ENCODE measurements at places on chromosomes 2 and 18.
A peak's percentile ranks its signal among the peaks of the same experiment; 100 is the strongest.

DNA sequence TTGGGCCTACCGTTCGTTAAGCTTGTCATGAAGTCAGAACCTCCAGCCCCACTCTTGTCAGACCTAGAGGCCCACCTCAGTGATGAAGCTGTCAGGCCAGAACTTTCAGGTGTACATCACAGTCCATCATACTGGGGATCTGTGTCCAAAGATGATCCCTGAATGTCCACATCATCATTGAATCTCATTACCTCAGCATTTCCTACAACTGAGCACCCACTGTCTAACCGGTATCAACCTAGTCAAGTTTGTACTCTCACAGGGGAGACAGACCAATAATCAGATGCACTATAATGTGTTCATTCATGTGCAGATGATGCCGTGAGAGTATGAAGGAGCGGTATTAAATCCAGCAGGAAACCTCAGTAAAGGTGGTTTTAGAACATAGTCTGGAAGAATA, 36.3 kb upstream of the EHBP1 start:
- DNase-seq = no peak

- DNase-seq = no peak
Observed at GRCh38 chr18:79441420-79441819, 45.7 kb downstream of the NFATC1 start.

DNA sequence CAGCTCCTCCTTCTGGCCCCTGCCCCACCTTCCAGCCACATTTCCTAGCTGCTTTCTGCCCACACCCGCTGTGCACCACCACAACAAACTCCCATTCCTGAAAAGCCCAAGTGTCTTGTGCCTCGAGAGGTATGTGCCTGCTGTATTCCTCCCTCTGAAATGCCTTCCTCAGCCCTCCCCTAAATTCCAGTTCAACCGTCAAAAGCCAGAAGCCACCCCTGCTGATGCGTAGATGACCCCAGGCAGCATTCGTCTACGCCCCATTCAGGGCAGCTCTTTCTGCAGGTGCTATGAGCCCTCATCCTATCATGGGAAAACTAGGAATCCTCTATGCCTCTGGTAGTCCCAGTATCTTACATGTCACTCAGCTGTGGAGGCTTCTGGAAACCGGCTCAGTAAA, 71.7 kb downstream of the DNMT3A start:
- no peak for DNase-seq

DNA sequence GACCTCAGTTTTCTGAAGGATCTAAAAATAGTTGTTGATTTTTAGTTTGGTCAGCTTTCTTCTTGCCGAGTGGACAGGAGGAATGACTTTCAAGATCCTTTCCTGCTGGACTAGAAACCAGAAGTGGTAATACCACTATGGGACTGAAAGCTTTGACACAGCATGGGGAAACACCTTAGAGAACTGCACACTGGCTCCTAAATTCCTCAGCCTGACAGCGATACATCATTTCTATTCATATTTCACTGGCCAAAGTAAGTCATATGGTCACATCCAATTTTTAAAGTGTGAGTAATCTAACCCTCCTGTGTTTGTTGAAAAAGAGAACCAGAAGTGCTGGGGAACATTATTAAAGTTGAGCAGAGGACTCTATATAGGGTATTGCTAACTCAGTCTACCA, 244.7 kb upstream of the MMADHC start:
- DNase-seq = no peak

DNA sequence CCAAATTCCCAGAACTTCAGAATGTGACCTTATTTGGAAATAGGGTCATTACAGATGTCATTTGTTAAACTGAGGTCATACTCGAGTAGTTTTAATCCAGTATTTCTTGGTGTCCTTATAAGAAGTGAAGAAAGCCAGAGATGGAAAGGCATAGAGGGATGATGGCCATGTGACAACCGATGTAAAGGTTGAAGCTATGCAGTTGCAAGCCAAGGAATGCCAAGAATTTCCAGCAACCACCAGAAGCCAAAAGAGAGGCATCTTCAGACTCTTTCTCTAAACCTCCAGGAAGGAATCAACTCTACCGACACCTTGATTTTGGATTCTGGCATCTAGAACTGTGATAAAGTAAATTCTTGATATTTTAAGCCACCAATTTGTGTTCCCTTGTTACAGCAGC, 242.2 kb downstream of the CDH20 start:
- no peak for DNase-seq

- DNase-seq = no peak
Observed at GRCh38 chr2:32838949-32839348, 107.8 kb upstream of the LTBP1 start.

- no peak for DNase-seq
Observed at GRCh38 chr2:42659609-42660008, 91.2 kb downstream of the MTA3 start.

DNA sequence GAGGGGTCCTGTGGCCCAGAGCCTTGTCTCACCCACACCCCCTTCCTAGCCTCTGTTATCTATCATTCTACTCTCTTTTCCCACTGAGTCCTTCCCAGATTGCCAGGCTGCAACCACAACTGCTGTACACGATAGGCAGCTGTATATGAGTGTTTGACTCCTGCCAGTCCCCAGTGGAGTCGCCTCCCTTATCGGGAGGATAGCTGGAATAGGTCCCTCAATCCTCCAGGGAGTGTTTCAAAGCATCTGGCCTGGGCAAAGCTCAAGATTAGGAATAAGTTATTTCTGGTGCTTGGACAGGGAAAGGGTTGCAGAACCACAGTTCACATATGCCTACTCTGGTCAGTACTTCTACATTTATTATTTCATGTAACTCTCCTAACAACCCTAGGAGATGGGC, 4.8 kb downstream of the MSGN1 start:
- DNase-seq = no peak

- DNase-seq = no peak
Observed at GRCh38 chr2:161204846-161205245, 44.6 kb downstream of the TANK start.

DNA sequence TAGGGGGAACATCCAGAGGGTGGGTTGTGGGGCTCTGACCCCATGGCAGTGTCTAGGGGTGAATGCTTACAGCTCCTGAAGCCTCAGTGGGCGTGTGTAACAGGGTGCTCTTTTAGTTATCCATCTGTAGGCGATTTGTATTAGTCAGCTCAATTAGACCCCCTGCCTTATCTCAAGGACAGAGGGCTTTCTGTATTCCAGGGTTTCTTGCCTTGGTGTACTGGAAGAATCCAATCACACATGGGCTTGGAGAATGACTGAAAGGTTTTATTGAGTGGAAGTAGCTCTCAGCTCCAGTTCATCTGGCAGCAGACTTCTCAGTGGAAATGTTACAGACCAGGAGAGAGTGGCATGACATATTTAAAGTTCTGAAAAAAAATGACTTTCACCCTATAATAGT, 334.0 kb upstream of the GCFC2 start:
- DNase-seq = no peak

- DNase-seq = no peak
Observed at GRCh38 chr18:56377231-56377630, 261.2 kb downstream of the TXNL1 start.

GRCh38 chr2:110674620-110675555, 3.0 kb downstream of the BUB1 start:
- no peak for DNase-seq

GRCh38 chr2:96112501-96113366, 3.6 kb downstream of the ADRA2B start:
- DNase-seq = no peak

- no peak for DNase-seq
Observed at GRCh38 chr2:30048636-30049175, 98.1 kb upstream of the YPEL5 start.

GRCh38 chr2:130849896-130850787, 13.4 kb downstream of the ARHGEF4 start:
- DNase-seq = peak; percentile 35

DNA sequence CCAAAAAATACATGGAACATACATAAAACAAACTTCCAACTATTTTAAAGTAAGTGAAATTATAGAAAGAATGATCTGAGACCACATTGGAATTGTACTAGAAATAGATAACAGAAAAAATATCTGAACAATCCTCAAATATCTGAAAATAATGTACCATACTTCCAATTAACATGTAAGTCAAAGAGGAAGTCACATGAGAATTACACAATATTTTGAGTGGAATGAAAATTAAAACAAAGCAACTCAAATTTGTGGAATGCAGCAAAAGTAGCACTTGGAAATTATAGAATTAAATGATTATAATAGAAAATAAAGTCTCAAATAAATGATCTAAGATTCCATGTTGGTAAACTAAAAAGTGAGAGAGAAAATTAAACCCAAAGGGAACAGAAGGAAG, 38.3 kb upstream of the CTIF start:
- DNase-seq = no peak

- no peak for DNase-seq
Observed at GRCh38 chr2:162623888-162624287, 214.7 kb downstream of the KCNH7 start.

- DNase-seq = no peak
Observed at GRCh38 chr18:62119884-62120283, 67.0 kb downstream of the PIGN start.

DNA sequence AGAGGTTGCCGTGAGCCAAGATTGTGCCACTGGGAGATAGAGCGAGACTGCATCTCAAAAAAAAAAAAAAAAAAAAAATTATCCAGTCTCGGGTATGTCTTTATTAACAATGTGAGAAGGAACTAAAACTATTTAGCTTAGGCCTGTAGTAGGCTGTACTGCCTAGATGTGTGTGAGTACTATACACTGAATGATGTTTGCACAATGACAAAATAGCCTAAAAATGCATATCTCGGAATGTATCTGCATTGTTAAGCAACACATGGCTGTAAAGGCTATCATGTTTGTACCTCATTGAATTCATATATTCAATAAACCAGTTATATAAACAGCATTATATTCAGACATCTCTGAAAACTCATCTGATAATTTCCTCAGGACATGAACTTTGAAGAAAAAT, 191.2 kb upstream of the SESTD1 start:
- DNase-seq = no peak

GRCh38 chr2:69514406-69514805, 77.2 kb upstream of the NFU1 start:
- no peak for DNase-seq

DNA sequence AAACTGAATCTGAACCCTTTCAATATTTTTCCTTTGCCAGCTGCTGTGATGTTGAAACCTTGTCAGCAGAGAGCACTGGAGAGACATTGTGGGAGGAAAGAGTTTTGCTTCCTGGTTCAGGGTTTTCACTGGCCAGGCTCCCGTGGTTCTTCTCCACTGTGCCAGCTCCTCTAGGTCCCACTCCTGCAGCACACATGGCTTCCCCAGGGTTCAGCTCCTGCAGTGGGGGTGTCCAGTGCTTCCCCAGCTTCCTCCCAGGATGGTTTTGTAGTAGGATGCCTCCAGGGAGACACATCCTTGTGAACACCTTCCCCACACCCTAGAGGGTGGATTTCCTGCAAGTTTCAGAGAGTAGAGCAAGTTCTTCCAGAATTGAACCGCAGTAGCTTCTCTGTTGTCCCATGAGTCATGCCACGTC, 24.0 kb upstream of the SULT1C3 start:
- DNase-seq = no peak

DNA sequence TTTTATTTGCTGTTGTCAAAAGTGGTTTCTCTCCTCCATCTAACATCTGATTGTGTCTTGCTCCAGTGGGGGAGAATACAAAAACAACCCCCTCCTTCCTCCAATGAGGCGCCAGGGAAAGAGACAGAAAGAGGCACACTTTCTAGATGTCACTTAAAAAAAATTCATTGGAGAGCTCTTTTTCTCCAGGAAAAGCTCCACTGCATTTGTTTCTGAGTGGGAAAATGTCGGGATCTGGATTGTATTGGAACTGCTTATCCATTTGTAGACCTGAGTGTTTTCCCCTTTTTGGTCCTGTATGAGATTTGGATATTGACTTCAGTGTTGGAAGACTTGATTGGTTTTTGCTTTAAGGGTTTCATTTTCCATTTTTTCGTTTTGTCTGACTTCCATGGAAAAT, 995 bp downstream of the MBD5 start:
- no peak for DNase-seq

All from Right ventricle myocardium inferior (tissue), 1 donor.